Left colon (tissue), 2 donors: ENCODE measurements at places on chromosomes 1 and 21. TPM values are rescaled to one million over a fixed set of nuclear protein-coding genes. Genes with fewer than 3 reads are reported as not detected.

DNA sequence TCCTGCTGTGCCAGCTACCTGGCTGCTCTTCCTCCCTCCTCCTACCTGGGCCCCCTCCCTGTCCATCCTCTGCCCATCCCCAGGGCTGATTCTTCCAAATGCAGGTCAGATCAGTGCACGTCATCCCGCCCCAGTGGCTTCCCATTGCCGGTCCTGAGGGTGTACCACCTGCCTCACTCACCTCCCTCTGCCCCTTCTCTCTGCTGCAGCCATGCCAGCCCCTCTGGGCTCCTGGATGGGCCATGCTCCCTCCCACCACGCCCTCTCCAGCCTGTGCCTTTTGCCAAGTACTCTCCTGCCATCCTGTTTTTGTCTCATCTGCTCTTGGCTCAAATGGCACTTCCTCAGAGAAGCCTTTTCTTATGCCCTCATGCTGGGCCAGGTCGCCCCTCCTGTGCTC lies 95.8 kb downstream of the ARHGEF10L start:
- DNase-seq: no peak

DNA sequence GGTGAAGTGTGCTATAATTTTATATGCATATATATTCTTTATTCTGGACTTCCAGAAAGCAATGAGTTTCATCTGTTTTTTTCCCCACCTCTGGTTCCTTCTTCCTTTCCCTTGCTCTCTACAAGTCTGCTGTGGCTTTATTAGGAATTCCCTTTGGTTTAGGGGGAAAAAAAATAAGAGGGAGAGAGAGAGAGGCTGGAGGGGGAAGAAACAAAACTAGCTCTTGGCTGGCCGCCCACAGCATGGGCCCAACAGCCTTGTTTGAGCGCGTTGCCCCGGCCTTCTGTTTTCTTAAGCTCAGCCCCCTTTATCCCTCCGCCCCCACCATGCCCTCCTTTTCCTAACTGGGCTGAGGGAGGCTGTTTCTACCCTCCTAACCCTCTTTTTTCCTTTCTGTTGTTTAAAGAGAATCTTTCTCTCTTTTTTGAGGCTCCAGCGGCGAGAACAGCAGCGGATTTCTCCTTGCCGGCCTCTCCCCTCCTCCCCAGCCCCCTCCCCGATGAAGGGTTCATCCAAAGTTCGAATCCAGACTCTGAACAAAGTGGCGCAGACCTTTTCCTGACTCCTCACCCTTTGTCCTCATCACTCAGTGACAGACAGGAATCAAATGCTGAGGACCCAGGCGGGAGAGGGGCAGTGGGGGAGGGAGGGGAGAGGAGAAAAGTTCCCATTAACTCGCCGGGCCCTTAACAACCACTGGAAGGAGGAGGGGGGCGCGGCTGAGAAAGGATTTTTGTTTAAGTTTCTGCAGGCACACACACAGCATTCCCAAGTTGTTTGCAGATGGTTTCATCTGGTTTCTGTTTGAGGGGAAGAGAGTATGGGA lies 29.7 kb downstream of the PBX1 start:
- peak; percentile 57 for DNase-seq

The SLC35F3 gene
- total RNA-seq: 0.12 TPM

The ANKRD65 gene
- total RNA-seq: 0.76 TPM
